ENCODE measurements at places on chromosomes 12 and 14.

DNA sequence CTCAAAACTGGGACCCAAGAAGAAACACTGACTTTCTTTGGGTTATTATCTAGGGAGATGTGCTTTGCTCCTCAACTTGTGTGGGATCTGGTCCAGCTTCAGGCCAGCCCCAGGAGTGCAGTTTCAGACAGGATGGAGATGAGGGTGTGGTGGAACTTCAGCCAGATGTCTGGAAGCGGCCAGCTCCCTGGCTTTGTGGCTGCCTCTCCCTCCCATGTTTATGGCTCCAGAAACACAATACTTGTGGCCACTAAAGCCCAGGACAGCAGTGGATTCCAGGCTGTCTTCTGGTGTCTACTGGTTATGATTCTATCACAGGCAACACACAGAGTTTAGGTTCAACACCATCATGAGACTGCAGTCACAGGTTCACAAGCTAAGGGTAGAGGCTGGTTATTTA is 44.2 kb upstream of the EMP1 start:
- H3K4me3 ChIP-seq: no peak overlapping the region
- DNase-seq: no peak
- H3K36me3 ChIP-seq: no peaks in the 10 kb centered on the region
- no peak overlapping the region for H3K27ac ChIP-seq

DNA sequence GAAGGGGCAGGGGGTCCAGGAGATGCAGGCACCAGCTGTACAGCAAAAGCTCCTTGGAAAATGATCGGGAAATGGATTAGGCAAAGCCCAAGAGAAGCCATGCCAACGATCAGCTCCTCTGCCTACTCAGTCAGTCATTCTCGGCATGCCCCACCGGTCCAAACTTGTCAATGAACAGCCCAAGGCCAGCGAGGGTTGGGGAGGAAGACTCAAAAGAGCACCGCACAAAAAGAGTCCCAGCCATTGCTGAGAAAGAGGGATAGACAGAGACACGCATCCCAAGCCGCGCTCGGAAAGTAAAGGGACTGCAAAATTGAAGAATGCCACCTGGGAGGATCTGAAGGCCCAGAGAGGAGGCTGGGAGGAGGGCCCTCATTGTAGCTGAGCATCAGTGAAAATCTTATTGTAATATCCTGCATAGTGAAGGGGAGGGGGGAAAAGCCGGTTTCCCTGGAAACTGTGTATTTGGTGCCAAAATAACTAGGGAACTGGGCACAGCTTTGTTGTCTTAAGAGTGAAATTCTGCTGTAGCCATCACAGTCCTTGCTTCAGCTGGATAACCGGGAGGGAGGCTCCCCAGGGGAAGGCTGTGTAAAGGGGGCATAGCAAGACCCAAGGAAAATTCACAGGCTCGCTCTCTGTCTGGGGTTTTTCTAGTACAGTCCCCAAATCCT is 4.7 kb downstream of the KDM2B start:
- no peak overlapping the region for H3K4me3 ChIP-seq
- DNase-seq: no peak
- H3K36me3 ChIP-seq: peaks cover 6% of the 10 kb centered on the region

DNA sequence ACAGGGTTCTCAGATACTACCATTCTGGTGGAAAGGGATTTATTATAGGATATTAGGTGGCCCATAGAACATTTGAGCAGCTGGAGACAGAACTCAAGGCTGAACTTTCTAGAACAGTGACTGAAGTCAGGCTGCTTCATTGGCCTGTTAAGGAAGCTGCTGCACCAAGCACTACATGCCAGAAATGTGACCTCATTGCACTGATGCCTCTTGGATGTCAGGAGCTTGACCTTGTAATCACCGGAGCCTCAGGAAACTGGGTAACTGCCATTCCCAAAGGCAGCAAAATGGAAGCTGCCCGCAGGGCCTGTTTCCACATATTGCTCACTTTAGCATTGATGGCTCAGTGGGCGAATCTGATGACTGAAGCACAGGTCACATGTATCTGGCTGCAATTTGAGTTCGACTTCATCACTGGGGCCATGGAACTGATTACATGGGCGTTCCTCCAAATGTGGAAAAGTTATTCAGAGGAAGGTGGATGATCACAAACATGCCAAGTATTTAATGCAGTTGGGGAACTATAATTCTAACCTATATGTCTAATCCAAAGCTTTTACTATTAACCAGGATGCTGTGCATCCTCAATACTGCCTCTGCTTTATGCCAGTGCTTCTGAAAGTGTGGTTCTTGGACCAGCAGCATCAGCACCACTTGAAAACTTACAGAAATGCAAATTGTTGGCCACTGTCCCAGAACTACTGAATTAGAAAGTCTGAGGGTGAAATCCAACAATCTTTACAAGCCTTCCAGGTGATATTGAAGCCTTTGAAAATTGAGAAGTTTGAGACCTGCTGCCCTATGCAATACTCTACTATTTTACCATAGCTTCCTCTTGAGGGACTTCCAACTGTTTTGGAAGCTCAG is 337.2 kb upstream of the NAV3 start:
- no peaks in the 10 kb centered on the region for H3K36me3 ChIP-seq
- no peak overlapping the region for H3K27ac ChIP-seq
- H3K27me3 ChIP-seq: no peaks in the 10 kb centered on the region
- no peak for DNase-seq
- no peaks in the 10 kb centered on the region for H3K4me1 ChIP-seq

GRCh38 chr14:95497561-95498011 is 18.9 kb downstream of the SYNE3 start:
- no peak for DNase-seq
- H3K36me3 ChIP-seq: peaks cover 21% of the 10 kb centered on the region
- no peak overlapping the region for H3K4me3 ChIP-seq
- no peak overlapping the region for H3K27ac ChIP-seq
- peaks cover 64% of the 10 kb centered on the region for H3K4me1 ChIP-seq

GRCh38 chr14:83184531-83184930 is 1650.9 kb upstream of the SEL1L start:
- no peaks in the 10 kb centered on the region for H3K4me1 ChIP-seq
- no peak overlapping the region for H3K27ac ChIP-seq
- DNase-seq: no peak
- no peak overlapping the region for H3K4me3 ChIP-seq
- no peaks in the 10 kb centered on the region for H3K27me3 ChIP-seq
- H3K36me3 ChIP-seq: no peaks in the 10 kb centered on the region

GRCh38 chr12:95591731-95592130 is 40.5 kb upstream of the USP44 start:
- H3K4me1 ChIP-seq: no peaks in the 10 kb centered on the region
- peaks cover 2% of the 10 kb centered on the region for H3K27me3 ChIP-seq
- H3K36me3 ChIP-seq: no peaks in the 10 kb centered on the region
- no peak overlapping the region for H3K4me3 ChIP-seq
